ENCODE measurements at places on chromosomes 5 and 9.

GRCh38 chr5:116517488-116517887, 57.1 kb downstream of the SEMA6A start:
- no peak for DNase-seq

DNA sequence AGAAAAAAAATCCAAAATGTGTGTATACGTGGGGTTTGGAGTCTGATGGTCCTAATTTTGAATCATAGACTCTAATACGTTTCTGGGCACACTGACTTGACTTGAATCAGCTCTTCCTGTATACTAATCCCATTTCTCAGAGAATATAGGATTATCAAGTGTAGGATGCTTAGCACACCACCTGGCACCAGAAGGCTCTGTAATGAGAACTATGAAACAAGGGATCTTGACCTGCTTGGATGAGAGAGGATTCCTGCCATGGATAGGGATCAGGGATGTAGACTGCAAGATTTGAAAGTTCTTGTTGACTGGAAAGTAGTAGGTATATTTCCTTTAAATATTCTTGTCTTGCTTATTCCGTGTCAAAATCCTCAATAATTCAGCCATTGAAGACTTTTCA, 7.8 kb downstream of the HSPA4 start:
- DNase-seq = no peak

DNA sequence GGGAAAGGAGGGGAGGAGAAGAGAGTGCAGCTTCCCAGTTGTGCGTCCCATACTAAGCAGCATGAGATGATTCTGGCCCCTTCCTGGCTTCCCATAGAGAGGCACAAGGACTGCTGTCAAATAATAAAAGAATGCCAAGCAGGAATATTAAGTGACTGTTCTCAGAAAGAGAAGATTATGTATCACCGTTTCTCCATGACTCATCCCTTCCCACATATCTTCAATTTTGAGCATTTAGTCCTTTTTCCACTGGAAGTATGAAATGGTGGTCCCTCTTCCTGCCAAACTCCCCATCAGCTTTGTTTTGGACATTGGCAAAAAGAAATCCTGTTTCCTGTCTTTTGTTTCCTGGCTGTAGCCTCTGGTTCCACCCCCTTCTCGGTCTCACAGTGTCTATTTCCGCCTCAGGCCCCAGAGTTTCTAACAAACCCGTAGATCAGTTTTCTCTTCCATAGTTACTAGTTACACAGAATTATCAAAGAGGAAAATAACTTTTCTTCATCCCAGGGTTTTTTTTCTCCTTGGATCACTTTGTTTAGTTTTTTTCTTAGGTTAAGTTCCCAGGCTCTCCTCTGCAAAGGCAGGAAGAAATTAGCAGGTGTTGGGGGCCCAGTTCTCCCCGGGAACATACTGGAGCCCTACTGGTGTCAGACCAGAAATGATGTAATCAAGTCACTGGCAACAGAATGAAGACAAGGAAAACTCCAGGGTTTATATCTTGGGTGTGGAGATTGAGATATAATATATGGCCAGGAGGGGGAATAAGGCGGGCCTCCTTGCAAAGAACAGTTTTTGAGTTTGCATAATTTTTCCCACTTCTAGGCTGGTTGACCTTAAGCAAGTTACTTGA, 26.4 kb upstream of the ARHGAP26 start:
- no peak for DNase-seq

- DNase-seq = no peak
Observed at GRCh38 chr5:61735995-61736394, 403.9 kb downstream of the ZSWIM6 start.

DNA sequence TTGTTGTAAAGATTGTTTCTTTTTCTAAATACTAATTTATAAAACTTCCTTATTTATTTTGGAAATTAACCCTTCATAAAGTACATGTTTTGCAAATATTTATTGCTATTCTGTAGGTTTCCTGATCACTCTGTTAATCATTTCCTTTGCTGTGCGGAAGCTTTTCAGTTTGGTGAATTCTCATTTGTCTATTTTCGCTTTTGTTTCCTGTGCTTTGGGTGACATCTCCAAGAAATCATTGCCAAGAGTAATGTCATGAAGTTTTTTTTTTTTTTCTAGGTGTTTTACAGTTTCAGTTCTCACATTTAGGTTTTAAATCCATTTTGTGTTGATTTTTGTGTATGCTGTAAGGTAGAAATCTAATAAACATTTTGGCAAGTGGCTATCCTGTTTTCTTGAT, 1899.8 kb upstream of the ACO1 start:
- DNase-seq = no peak

DNA sequence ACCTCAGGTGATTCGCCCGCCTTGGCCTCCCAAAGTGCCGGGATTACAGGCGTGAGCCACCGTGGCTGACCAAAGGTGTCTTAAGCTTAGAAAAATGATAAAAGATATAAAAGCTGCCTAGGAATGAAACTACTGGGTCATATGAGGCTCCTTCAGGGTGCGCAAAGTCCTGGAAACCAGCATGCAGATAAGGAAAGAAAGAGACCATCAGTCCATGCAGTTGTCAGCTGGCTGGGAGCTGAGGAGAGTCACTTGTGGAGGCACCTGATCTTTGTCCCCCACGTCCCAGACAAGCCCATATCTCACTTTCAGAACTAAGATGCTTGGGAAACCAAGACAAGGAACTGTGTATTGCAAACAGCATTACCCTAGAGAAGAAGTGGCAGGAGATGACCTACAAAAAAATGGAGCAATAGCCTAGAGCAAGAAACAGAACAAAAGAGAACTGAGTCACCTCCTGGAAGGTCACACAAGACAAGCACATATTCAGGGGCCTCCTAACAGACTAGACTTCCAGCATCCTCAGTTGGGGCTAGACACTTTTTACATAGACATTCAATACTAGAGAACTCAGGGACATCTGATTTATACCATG, 2.8 kb upstream of the CCDC125 start:
- DNase-seq = no peak

DNA sequence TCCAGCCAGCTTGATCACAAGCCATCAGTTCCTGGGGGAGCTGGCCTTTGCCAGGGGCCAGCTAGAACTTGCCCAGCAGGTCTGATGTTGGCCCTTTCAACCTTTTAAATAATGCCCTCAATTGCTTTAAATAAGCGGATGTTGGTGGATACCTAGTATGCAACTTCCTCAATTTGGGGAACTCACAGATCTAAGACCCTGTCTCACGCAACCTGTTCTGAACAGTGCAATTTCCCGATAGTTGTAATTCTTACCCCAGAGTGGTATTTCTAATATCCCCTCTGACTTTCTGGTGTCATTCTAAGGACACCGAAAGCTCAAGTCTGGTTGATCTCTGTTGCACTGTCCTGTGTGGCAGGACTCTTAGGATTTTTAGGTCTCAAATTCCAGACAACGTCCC, 23.1 kb downstream of the GALNT12 start:
- no peak for DNase-seq

DNA sequence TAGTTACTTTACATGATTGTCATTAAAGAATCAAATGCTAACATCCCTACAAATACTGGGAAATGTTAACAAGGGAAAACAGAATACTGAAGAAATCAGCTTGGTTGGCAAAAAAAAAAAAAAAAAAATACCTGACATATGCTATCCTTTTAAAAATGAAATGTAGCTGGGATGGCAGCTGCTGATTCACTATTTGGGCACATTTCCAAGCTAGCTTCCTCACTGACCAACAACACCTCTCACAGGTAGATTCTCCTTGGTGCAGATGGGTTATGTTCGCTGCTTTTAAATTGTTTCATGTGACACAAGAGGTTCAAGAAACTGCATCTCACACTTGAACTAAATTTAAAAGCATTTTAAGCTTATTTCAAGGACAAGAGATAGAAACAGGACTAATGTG, 6.1 kb upstream of the PRUNE2 start:
- DNase-seq = no peak

GRCh38 chr9:126347093-126347492, 20.5 kb downstream of the MVB12B start:
- no peak for DNase-seq

- DNase-seq = no peak
Observed at GRCh38 chr9:18799428-18799827, 233.6 kb downstream of the SAXO1 start.

DNA sequence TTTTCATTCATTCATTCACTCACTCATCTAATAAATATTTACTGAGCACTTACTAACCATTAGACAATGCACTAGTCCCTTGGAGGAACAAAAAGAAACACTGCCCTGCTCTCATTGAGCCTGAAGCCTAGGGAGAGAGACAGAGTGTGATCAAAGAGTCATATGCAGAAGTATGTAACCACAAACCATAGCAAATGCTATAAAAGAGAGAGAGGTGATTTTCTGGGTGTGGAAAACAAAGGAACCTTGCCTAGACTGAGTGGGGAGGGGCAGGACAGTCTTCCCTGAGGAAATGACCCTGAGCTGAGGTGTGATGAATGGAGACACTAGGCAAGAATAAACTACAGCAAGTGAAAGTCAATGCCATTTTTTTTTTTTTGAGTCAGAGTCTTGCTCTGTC, 10.8 kb upstream of the ADRA1B start:
- no peak for DNase-seq

GRCh38 chr5:82164977-82165713, 113.0 kb downstream of the RPS23 start:
- DNase-seq = no peak

GRCh38 chr9:95478335-95478734, 38.4 kb downstream of the PTCH1 start:
- no peak for DNase-seq

DNA sequence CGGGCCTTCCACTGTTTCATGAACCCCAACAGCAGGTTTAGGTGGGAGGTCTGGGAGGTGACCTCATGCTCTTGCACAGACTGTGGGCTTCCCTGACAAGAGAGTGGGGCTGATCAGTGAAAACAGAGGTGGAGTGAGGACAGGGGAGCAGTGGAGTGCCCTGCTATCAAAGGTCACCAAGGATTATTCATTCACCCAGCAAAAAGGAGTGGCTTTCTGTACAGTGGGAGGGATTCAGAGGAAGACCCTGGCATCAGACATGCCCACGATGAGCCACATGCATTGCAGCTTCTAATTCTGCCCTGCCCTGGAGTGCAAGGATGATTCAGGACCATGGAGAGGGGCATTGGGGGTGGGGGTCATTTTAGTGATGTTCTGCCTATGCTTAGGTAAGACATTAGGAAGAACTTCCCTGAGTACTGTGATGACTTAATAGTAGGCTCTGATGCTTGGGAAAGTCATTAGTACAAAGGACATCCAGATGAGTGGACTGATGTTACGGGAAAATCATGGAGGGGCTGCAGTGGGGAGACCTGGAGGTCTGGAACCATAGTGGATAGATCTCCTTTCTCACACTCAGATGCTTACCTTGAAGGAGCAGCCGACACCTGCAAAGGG, 12.8 kb downstream of the TRAF1 start:
- DNase-seq = no peak

All from stimulated activated CD8-positive, alpha-beta memory T cell treated with anti-CD3 and anti-CD28 coated beads, Interleukin-4, amount 100 ng/mL, for 24 hours (primary cell).